Pancreas (tissue), 10 donors: ENCODE measurements at places on chromosomes 3 and 15.

GRCh38 chr3:124203292-124203691, 211.4 kb upstream of the ROPN1 start:
- H3K4me1 ChIP-seq, result no peaks in the 10 kb centered on the region
- no peak overlapping the region for H3K27ac ChIP-seq
- H3K4me3 ChIP-seq, result no peak overlapping the region
- H3K27me3 ChIP-seq, result no peaks in the 10 kb centered on the region

DNA sequence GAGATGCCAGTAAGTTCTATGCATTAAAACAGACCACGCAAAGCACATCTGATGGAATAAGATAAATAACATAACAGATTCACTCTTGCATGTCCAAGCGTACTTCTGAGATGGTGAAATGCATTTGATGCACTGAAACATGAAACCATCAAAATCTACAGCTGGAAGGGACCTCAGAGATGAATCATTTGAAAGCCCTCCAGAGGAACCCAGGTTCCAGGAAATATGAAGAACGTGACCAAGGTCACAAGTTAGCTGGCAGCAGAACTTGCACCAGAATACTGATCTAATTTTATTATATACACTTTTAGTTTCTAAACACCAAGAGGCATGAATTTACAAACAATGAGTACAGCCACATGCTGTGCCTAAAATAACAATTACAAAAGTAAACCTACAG, 957.1 kb downstream of the FHIT start:
- no peaks in the 10 kb centered on the region for H3K4me1 ChIP-seq
- no peak for DNase-seq
- H3K27me3 ChIP-seq, result no peaks in the 10 kb centered on the region
- no peak overlapping the region for H3K4me3 ChIP-seq
- H3K36me3 ChIP-seq, result no peaks in the 10 kb centered on the region

GRCh38 chr3:48118322-48118721, 69.9 kb downstream of the CDC25A start:
- no peaks in the 10 kb centered on the region for H3K4me1 ChIP-seq
- no peaks in the 10 kb centered on the region for H3K27me3 ChIP-seq
- no peaks in the 10 kb centered on the region for H3K36me3 ChIP-seq
- no peak for DNase-seq
- H3K4me3 ChIP-seq, result no peak overlapping the region
- H3K27ac ChIP-seq, result no peak overlapping the region

GRCh38 chr3:27078246-27078913, 290.8 kb downstream of the NEK10 start:
- no peak for DNase-seq
- no peak overlapping the region for H3K27ac ChIP-seq
- H3K4me1 ChIP-seq, result no peaks in the 10 kb centered on the region
- H3K36me3 ChIP-seq, result no peaks in the 10 kb centered on the region
- H3K27me3 ChIP-seq, result no peaks in the 10 kb centered on the region

DNA sequence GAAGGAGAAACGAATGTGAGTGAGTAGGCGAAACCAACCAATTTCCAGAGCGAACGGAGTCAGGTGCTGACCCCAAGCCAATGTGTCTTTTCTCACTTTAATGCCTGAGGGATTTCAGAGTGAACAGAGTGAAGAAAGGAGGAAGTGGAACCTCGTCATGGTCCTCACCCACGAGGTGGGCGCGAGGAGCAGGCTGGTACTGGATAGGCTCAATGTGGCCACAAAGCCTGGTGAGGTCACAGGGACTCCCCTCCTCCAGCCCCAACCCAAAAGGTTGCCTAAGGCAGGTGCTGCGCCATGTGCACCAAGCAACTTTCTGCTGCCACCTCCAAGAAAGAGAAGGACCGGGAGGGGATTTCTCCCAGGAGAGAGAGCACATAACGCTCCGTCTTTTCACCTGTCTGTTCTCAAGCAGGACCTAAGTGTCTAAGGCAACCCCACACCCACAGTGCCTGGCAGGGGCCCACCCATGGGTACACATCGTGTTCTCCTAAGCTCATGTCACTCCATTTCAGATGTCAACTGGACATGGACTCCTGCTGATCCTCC, 3.8 kb downstream of the NRROS start:
- no peaks in the 10 kb centered on the region for H3K4me1 ChIP-seq
- no peaks in the 10 kb centered on the region for H3K36me3 ChIP-seq
- no peak overlapping the region for H3K4me3 ChIP-seq
- peaks cover 5% of the 10 kb centered on the region for H3K27me3 ChIP-seq

DNA sequence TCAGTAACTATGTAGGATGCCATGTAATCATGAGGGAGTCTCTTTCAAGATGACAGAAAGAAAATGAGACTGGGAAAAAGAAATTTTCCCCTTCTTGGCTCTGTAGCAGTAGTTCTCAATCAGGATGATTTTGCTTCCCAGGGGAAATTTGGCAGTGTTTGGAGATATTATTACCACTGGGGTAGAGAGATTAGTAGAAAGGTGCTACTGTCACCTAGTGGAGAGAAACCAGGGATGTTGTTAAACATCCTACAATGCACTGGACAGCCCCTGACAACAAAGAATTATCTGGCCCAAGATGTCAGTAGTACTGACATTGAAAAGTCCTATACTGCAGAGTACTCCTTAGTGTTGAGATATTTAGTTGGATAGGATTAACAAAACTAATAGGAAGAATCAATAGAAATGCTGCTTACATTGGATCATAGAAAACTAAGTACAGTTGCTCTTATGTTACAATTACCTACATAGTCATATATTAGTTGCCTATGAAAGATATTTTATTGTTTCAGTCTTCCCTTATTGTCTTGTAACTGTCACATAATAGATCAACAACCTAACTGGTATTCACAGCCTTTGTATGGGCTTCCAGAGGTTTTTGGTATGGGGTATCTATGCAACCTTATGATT, 433.3 kb downstream of the RAP2B start:
- no peak for DNase-seq
- no peak overlapping the region for H3K4me3 ChIP-seq
- no peaks in the 10 kb centered on the region for H3K4me1 ChIP-seq
- no peaks in the 10 kb centered on the region for H3K36me3 ChIP-seq
- no peak overlapping the region for H3K27ac ChIP-seq
- H3K27me3 ChIP-seq, result no peaks in the 10 kb centered on the region

DNA sequence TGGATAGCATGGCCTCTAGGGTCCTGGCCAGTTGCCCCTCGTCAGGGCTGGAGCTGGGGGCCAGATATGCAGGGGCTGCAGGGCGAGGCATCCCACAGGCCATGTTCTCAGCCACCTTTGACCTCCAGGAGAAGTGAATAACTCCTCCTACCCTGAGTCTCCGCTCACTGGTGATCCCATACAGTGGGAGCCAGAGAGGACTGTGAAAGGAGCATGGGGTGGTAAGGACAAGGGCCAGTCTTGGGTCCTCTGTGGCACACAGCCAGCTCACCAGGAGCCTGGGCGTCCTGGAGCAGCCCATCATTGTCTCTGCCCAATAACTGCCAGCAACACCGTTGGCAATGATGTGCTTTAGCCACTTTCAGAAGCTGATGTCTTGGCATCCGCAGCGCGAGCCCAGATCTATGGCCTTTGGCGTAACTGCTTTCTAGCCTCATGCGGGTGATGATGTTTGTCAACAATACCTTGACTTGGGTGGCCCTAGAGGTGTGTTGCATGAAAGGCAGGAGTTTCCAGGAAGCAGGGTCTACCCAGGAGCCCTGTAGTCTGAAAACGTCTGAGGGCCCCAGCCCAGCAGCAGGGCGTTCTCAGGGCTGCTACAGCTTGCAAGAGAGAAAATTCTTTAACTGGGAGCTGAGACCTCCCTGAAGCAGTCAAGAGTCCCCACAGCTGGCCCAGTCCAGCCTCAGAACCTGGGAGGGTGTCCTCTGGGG, 61.1 kb upstream of the IQSEC1 start:
- no peaks in the 10 kb centered on the region for H3K36me3 ChIP-seq
- no peaks in the 10 kb centered on the region for H3K4me1 ChIP-seq
- no peak overlapping the region for H3K4me3 ChIP-seq
- H3K27ac ChIP-seq, result no peak overlapping the region
- DNase-seq, result no peak
- H3K27me3 ChIP-seq, result no peaks in the 10 kb centered on the region

- H3K27ac ChIP-seq, result no peak overlapping the region
- H3K4me3 ChIP-seq, result no peak overlapping the region
- no peaks in the 10 kb centered on the region for H3K27me3 ChIP-seq
- no peak for DNase-seq
Observed at GRCh38 chr3:183354874-183355273, 73.5 kb downstream of the MCF2L2 start.

DNA sequence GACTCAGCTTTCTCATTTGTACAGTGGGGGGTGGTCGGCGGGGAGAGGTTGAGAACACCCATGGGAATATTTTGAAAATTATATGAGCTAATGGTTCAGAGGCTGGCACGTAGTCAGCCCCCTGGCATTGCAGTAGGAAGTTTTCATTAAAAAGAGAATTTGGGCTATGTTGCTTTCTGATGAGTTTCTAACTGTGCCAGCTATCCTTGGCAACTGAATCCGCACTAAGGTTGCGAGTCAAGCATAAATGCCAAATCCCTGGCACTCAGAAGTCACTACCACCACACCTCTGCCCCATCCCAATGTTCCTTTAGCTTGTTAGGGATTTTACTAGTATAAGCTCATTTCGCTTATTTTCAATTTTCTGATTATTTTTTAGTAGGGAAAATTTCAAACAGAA, 91.6 kb downstream of the DNASE1L3 start:
- H3K27ac ChIP-seq, result no peak overlapping the region
- H3K36me3 ChIP-seq, result peaks cover 4% of the 10 kb centered on the region
- DNase-seq, result no peak
- H3K4me1 ChIP-seq, result peaks cover 24% of the 10 kb centered on the region
- no peak overlapping the region for H3K4me3 ChIP-seq
- no peaks in the 10 kb centered on the region for H3K27me3 ChIP-seq

GRCh38 chr3:13525827-13526625, 22.9 kb upstream of the FBLN2 start:
- no peaks in the 10 kb centered on the region for H3K4me1 ChIP-seq
- no peak overlapping the region for H3K4me3 ChIP-seq
- H3K27ac ChIP-seq, result peak overlapping the region; percentile 12
- no peaks in the 10 kb centered on the region for H3K27me3 ChIP-seq

DNA sequence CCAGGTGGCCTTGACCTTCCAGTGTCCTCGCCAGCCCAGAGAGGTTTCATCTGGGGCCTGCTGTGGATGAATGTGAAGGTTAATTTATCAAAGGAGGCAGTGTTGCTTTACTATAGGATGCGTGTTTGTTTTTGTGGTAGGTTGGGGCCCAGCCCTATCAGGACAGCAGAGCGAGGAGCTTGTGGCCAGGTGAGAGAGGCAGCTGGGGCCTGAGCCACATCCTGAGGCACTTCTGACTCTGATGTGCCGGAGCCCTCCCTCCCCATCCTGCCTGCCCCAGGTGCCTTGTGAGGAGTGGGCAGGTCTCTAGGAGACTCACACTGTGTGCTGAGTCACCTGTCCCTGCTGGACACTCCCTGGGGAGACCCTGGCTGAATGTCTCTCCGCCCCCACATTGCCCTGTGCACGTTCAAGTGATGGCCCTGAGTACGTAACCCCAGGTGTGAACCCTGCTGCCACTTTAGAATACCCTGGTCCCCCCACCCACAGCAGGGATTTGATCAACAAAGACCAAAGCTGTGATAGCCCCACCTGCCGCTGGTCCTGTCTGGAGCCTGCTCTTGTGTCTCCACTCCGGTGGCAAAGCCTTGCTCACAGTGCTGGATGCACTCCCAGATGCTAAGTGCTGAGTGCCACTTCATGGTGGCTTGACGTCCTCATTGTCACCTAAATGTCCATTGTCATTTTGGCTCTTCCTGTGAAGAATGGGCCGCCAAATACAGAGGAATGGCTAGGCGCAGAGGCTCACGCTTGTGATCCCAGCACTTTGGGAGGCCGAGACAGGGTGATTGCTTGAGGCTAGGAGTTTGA, 16.0 kb downstream of the FBLN2 start:
- no peaks in the 10 kb centered on the region for H3K27me3 ChIP-seq
- no peaks in the 10 kb centered on the region for H3K36me3 ChIP-seq
- H3K4me3 ChIP-seq, result no peak overlapping the region

DNA sequence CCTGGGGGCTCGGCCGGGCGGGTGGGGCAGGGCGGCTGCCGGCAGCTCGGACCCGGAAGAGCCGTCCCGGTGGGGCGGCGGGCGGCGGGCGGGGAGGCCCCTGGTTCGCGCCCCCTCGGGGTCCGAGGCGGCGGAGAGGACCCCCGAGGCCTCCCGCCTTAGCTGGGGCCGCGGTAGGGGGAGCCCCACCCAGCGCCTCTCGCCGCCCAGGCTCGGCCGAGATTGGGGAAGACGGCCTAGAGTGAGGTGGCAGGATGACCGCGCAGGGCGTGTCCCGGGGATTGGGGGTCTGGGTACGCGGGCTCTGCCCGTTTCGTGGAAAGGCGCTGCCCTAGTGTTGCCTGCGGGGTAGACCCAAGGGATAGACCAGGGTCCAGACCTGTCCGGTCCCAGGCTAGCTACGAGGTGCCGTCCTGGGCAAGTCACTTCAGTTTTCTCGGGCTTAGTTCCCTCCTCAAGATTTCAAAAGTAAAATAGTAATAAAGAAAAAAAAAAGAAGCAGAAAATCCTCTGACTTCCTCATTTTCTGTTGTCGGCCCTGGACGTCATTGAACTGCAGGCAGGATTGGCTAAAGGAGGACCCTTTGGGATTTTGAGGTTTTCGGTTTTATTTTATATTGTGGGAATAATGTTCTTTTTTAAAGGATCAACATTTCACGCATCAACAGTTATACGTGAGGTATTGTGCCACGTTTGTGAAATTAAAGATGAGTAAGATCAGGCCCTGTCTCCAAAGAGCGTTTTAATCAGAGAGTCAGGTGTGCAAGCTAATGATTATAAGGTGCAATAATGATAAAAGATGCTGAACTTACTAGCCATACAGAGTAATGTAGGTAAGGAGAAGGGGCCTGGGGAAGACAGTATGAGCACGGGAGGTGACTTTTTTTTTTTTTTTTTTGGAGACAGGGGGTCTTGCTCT, 679 bp downstream of the IQGAP1 start:
- H3K4me3 ChIP-seq, result peak overlapping the region; percentile 94
- peaks cover 13% of the 10 kb centered on the region for H3K36me3 ChIP-seq
- no peaks in the 10 kb centered on the region for H3K27me3 ChIP-seq
- peak; percentile 77 for DNase-seq

DNA sequence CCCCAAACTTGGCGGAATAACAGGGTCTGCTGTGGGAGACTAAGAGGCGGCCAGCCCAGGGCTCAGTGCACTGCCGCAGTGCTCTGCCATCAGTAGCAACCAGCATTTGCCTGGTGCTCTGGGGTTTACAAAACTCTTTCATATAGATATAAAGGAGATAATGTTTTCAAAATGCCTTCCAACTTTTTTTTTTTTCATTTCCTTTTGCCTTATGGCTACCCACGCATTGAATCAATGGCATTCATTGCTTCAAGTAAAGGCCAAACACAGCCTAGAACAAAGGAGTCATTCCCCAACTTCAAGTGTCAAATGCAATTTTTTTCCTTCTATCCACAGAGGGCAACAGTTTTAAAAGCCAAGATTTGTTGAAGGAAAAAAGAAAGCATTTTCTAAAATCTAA, 11.6 kb upstream of the SLC24A5 start:
- no peak overlapping the region for H3K4me3 ChIP-seq
- H3K36me3 ChIP-seq, result no peaks in the 10 kb centered on the region
- no peak overlapping the region for H3K27ac ChIP-seq
- H3K27me3 ChIP-seq, result no peaks in the 10 kb centered on the region
- DNase-seq, result no peak
- H3K4me1 ChIP-seq, result no peaks in the 10 kb centered on the region

- no peaks in the 10 kb centered on the region for H3K36me3 ChIP-seq
- H3K27ac ChIP-seq, result no peak overlapping the region
- no peaks in the 10 kb centered on the region for H3K4me1 ChIP-seq
- no peaks in the 10 kb centered on the region for H3K27me3 ChIP-seq
- no peak overlapping the region for H3K4me3 ChIP-seq
- DNase-seq, result no peak
Observed at GRCh38 chr3:110938629-110939028, 133.0 kb upstream of the NECTIN3 start.

GRCh38 chr3:152574461-152575079, 260.4 kb upstream of the P2RY1 start:
- H3K27ac ChIP-seq, result no peak overlapping the region
- H3K36me3 ChIP-seq, result no peaks in the 10 kb centered on the region
- H3K27me3 ChIP-seq, result no peaks in the 10 kb centered on the region
- no peak for DNase-seq
